ENCODE measurements at places on chromosomes 7 and 10.

- no peak for DNase-seq
Observed at GRCh38 chr7:921581-922333, 32.7 kb downstream of the ADAP1 start.

GRCh38 chr10:13416760-13417159, 68.7 kb upstream of the SEPHS1 start:
- no peak for DNase-seq

GRCh38 chr10:119817991-119818888, 54.4 kb downstream of the MCMBP start:
- DNase-seq: no peak

DNA sequence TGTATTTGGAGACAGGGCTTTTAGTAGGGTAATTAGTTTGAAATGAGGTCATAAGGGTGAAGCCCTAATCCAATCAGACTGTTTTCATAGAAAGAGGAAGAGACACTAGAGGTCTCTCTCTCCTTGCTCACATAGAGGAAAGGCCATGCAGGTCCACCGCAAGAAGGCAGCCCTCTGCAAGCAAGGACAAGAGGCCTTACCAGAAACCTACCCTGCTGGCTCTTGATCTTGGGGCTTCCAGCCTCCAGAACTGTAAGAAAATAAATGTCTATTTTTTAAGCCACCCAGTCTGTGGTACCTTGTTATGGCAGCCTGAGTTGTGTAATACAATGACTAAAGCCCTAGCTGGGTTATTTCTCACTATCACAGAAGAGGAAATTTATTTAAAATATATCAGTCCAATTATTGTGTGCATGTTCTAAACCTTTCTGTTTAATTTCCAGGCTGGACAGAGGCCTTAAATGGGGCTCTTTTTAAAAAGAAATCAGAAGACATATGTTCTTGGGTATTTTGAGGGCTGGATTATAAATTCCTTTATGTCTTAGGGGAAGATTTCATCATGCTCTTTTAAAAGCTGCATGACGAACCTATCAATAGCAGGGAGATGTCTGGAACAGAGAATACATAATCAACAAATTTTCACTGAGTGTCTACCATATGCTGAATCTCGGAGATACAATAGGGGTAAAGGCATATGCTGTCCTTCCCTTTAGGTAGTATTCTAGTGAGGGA, 12.9 kb upstream of the TMEM26 start:
- no peak for DNase-seq

GRCh38 chr10:60343254-60343653, 46.4 kb downstream of the ANK3 start:
- DNase-seq: no peak

DNA sequence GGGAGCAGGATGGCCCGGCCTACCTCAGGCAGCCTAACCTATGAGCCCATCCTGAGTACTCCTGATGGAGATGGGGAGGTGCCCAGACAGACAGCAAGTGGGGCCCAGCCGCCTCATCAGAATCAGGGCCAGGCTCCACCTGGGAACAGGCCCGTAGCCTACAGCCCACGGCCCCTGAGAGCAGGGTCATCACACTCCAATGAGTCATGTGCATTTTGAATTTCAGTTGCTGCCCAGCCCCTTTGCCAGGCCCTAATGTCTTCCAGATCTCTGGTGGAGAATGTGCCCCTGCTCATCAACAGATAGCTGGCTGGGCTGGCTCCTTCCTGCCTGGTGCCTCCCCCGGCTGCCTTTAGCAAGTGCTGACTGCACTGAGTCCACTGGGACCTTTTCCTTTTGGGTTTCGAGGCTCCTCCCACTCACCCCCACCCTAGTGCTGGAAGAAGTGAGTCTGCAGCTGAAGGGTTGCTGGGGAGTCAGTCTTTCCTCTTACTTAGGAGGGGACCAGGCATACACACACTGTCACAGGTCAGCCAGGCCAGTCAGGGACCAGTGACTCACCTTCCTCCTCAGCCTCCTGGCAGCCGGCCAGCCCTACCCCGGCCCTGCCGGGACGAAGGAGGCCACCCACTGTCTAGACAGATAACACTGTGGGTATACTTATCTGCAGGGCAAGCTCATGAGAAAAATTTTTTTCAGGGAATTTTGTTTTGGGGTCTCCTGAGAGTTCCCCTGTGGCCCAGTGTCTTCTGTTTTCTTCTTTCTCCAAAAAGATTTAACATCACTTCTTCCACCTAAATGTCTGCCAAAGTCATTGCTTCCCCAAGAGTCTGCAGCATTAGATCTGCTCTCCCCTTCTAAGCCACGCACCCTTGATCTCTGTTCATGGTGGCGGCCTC, 9.1 kb upstream of the ASIC3 start:
- peak; percentile 78 for DNase-seq

- no peak for DNase-seq
Observed at GRCh38 chr10:72418679-72419078, 64.0 kb upstream of the DNAJB12 start.

GRCh38 chr10:49760789-49761188, 1.3 kb downstream of the OGDHL start:
- DNase-seq: no peak

DNA sequence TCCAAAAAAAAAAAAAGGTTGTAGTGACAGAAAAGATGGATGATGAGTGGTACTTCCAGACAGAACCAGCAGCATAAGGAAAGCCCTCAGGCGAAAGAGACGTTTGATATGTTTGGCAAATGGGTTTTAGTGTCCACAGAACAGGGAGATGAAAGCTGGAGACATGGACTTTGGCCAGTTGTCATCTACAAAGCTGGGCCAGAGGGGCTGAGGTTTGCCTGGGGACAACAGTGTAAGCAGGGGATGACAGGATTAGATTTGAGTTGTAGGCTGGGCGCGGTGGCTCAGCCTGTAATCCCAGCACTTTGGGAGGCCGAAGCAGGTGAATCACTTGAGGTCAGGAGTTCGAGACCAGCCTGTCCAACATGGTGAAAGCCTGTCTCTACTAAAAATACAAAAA, 47.8 kb upstream of the ELN start:
- no peak for DNase-seq

- no peak for DNase-seq
Observed at GRCh38 chr7:36946401-36946739, 222.1 kb upstream of the AOAH start.

DNA sequence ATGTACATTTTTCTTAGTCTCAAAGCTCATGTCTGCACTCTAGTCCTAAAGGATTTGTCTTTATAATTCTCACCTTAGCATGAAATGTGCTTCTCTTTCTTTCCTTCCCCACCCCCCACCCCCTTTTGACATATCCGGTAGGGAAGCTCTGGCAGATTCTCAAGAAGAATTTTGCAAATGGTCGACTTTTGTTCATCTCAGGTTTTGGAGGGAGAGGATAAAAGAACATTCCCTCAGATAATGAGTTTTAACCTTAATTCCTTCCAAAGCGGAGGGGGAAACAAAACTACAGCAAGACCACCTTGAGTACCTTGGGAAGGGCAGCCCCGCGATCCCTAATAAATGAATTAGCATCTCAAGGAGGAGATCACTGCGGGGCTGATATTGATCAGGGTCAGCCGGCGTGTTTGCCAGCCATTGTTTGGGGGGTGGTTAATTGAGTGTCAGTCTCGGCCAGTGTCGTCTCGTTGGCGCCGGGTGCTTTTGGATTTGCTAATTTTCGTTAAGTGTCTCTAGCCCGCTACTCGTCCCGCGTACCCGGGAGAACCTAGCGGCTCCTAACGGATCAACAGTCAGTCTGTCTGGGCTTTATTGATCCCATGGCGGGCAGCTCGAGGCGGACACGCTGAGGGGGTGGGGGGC, 874 bp upstream of the BAMBI start:
- no peak for DNase-seq

GRCh38 chr7:117096330-117096729, 143.0 kb downstream of the ST7 start:
- no peak for DNase-seq

DNA sequence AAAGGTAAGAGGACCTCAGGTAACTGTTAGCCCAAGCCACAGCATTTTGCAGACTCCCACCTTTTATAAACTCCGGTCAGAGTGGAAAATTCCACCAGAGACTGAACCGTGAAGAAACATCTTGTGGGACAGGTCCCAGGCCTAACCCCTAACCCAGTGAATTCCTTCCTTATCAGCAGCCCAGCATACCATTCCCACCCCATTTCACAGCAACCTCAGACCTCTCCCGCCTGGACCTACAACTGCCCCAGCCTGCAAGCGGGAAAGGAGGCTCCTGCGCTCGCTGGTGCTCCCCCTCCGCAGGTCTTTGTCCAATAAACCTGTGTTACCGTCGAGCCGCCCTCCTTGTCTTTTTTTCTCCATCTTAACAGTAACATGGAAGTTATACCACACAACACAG, 736.6 kb downstream of the MAGI2 start:
- DNase-seq: no peak

DNA sequence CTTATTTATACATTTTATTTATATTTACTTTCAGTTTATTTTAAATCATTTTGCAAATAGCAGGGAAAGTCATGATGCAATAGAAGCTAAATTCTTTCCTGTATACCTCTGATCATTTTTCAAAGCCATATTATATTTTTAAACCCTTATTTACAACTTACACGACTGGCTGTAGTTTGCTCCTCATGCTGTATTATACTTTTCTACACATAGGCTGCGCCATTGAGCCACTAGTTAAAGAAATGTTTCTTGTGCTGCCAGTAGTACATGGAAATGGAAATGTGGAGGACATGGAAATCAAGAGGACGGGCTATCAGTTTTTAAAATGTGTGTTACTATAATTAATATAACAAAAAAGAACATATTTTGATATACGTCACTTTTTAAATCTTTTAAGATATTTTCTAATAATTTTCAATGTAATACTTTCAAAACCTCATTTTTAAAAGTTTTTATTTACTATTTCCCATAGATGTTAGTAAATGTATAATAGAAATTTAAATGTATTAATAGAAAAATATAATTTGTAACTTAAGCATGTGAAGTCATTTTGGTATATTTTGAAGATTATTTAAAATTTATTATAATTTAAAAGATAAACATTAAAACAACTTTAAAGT, 118.5 kb downstream of the VTI1A start:
- peak; percentile 57 for DNase-seq

DNA sequence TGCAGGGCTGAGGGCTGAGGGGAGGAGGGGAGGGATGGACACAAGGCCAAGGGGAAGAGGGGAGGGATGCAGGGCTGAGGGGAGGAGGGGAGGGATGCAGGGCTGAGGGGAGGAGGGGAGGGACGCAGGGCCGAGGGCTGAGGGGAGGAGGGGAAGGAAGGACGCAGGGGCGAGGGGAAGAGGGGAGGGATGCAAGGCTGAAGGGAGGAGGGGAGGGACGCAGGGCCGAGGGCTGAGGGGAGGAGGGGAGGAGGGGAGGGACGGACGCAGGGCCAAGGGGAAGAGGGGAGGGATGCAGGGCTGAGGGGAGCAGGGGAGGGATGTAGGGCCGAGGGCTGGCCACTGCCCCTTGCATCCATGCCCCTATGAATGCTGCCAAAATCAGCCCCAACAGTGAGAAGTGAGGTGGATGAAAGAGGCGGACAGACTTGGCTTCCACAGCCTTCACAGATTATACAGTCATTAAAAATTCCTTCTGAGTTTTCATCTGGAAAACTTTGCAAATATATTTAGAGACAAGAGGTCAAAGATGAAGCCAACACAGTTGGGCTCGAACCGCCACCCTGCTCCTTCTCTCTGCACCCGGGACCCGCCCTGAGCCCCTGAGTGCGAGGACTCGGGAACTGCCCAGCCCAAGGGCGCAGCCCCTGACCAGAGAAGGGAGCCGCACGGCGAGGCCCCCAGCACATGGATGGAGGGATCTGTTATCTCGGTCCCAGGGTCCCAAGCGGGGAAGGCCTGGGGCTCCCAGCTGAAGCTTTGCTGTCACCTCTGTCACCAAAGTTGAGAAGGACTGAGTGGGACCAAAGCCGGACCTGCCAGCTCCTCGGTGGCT, 65.8 kb downstream of the DIP2C start:
- DNase-seq: no peak

DNA sequence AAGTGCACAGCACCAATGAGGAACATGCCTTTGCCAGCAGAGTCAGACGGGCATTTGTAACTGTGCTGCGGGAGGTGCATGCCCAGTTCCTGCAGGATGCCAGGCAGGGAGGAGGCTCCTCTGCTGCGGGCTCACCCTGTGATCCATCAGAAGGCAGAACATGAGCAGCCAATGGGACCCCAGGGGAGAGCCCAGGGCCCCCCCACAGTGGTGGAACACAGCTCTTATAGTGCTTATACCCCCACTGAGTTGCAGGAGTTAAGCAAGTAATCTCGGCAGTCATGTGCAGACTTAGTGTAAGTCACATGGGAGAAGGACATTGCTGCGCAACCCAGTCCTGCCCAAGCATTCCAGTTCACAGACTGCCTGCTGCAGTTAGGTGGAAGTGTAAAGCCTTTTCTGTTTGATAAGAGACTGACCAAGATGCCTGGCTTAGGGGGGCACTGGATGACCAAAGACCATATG, 120.3 kb upstream of the TMEM106B start:
- DNase-seq: no peak

- no peak for DNase-seq
Observed at GRCh38 chr7:97959046-97959445, 30.9 kb downstream of the OCM2 start.

- no peak for DNase-seq
Observed at GRCh38 chr10:5396556-5397300, 7.9 kb downstream of the TUBAL3 start.

DNA sequence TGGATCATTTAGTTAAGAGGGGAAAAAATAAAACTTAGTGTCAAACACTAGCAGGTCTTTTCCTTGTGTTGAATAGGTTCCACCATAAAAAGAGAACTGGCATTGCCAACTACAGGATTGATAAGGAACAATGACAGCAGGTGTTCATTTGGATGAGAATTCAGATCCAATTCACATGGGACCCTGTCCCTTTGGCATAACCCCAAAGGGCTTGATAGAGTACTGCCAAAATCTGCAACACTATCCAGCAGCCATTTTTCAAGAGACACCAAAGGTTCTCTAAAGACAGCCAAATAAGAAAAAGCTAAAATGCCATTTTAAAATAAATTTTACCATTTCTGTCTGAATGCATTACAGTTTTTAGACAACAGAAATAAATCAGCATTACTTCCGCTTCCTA, 422.3 kb downstream of the DGKB start:
- no peak for DNase-seq
